ENCODE measurements at places on chromosomes 11 and 22. TPM values are rescaled to one million over a fixed set of nuclear protein-coding genes. Genes with fewer than 3 reads are reported as not detected.

DNA sequence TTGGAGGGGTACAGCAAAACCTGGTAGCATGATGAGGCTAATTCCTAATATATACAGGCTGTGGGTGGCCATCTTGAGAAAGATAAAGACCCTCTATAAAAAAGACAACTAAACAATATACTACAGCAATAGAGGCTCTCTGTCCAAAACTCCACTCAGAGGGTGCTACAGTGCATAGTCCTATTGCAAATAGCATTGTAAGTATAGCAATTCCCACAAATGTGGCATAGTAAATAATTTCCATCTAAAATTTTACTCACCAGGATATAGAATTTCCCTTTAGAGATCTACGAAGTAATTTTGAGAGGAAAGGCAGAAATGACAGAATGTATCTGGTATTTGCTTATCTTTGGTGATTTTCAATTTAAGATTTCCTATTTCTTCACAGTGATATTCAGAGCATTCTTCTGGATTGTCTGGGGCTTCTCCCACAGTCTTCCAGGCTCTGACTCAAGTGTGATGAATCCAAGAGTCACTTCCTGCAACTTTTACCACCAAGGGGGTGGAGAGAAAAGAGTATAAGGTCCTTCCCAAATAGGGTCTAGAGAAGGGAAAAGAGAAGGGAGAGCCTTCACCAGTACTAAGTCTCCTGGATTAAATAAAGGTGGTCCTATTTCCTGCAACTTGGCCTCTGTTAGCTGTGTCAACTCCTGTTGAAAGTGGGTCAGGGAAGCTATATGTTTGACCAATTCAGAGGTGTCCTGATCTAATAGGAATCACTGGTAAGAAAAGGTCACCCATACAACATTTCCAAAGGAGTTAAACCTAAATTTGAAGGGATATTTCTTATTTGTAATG lies 1054.7 kb upstream of the CNTN5 start:
- H3K4me3 ChIP-seq: no peak overlapping the region
- no peaks in the 10 kb centered on the region for H3K4me1 ChIP-seq
- H3K27me3 ChIP-seq: no peaks in the 10 kb centered on the region
- H3K27ac ChIP-seq: no peak overlapping the region
- H3K36me3 ChIP-seq: no peaks in the 10 kb centered on the region
- DNase-seq: no peak

- no peaks in the 10 kb centered on the region for H3K27me3 ChIP-seq
- H3K4me1 ChIP-seq: no peaks in the 10 kb centered on the region
- no peak for DNase-seq
- H3K36me3 ChIP-seq: no peaks in the 10 kb centered on the region
- no peak overlapping the region for H3K4me3 ChIP-seq
Observed at GRCh38 chr11:20530942-20531703, 68.3 kb upstream of the SLC6A5 start.

- no peak overlapping the region for H3K4me3 ChIP-seq
- no peaks in the 10 kb centered on the region for H3K27me3 ChIP-seq
- H3K27ac ChIP-seq: no peak overlapping the region
- H3K36me3 ChIP-seq: no peaks in the 10 kb centered on the region
Observed at GRCh38 chr11:112374486-112375140, 114.0 kb upstream of the PLET1 start.

The IGLL1 gene
- total RNA-seq: not detected

The OLFML1 gene
- 0.32 TPM for total RNA-seq

DNA sequence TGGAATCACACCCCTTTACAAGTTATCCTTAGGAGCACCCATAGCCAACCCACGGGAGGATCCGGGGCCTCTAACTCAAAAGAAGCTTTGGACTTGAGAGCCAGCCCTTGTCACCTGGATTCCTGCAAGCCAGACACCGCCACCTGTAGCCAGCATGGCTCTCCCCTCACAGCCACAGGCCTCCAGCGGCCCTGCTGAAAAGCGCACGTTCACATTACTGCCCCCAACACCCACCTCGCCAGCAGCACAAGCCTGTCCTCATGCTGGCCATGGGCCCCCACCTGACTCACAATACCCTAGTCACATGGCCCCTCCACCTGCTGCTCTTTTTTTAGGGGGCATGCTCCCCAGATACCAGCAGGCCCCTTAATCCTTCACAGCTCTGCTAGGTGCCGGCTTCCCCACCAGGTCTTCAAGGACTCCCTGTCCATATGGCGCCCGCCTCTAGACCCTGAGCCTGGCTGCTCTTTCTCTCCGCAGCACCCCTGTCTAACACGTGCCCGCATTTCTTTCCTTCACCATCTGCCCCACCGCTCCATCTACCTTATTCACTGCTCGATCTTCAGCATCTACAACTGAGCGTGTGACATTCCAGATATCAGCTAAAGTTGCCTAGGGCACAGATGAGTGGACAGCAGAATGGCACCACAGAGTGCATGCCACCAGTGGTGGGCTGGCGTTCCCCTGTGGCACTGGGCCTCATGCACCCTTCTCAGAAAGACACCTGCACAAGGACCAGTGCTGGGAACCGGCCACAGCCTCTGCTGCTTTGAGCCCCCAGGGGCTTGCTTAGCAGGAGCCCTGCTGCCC lies 6.6 kb downstream of the CARS1 start:
- peaks cover 3% of the 10 kb centered on the region for H3K36me3 ChIP-seq
- peak; percentile 51 for DNase-seq
- H3K27me3 ChIP-seq: no peaks in the 10 kb centered on the region
- H3K4me3 ChIP-seq: no peak overlapping the region

DNA sequence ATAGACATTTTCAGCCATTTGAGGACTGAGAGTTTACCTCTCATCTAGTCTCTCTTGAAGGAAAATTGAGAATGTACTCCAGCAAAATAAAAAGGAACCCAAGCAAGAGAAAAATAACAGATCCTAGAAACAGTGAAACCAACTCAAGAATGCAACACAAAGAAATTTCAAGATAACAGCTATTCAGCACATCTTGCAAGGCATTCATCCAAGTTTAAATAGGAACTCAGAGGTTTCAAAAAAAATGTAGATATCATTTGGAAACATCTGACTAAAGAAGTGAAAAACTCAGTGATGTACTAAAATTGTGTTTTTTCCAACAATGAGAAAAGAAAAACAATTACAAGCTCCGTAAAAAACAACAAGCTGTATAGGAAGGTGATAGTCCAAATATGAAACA lies 76.4 kb downstream of the TMEM135 start:
- no peak overlapping the region for H3K27ac ChIP-seq
- no peak for DNase-seq
- no peaks in the 10 kb centered on the region for H3K27me3 ChIP-seq

DNA sequence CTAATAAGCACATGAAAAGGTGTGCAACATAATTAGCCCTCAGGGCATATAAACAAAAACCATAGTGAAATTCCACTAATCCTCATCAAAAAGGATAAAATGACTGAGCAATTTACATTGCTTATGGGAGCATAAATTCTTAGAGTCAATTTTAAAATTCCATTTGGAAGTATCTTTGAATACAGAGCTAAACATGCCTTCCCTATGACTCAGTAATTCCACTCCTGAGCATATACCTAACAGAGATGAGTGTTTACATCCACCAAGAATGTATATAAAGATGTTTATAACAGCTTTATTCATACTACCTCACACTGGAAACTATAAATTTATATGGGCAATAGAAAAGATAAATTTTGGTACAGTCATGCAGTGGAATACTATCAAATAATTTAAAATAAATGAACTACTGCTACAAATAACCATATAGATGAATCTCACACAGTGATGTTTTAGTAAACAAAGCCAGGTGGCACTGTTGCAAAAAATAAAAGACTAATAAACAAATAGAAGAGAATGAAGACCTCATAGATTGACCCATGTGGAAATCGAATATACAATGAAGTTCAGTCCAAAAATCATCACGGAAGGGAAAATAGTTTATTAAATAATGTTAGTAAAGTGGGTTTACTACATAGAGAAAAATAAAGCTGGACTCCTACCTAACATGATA lies 8.2 kb upstream of the OR2D2 start:
- H3K27ac ChIP-seq: no peak overlapping the region
- no peak for DNase-seq
- H3K4me3 ChIP-seq: no peak overlapping the region
- no peaks in the 10 kb centered on the region for H3K4me1 ChIP-seq

- H3K36me3 ChIP-seq: no peaks in the 10 kb centered on the region
- no peaks in the 10 kb centered on the region for H3K4me1 ChIP-seq
- DNase-seq: no peak
- H3K4me3 ChIP-seq: no peak overlapping the region
- no peaks in the 10 kb centered on the region for H3K27me3 ChIP-seq
- H3K27ac ChIP-seq: no peak overlapping the region
Observed at GRCh38 chr11:111598559-111598958, 3.7 kb upstream of the SIK2 start.

DNA sequence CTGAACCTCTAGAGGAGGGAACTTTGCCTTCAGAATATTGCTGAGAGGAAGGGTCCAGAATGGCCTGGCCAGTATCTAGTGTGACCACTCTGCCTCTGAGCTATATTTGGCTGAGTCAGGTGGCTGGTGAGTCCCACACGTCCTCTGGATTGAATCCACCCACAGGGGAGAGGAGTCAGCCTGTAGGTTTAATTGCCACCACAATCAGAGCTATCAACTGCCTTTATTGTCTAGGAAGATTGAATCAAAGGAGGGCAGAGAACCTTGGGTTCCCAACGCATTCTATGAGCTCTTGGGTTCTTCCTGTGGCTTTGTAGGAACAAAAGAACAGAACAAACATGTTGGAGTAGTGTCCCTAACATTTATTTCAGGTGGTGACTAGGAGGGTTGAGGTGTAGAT lies 67.7 kb downstream of the ST3GAL4 start:
- H3K36me3 ChIP-seq: no peaks in the 10 kb centered on the region
- no peaks in the 10 kb centered on the region for H3K27me3 ChIP-seq
- H3K27ac ChIP-seq: no peak overlapping the region
- no peak for DNase-seq
- H3K4me1 ChIP-seq: no peaks in the 10 kb centered on the region

- no peak overlapping the region for H3K4me3 ChIP-seq
- no peaks in the 10 kb centered on the region for H3K36me3 ChIP-seq
- H3K27me3 ChIP-seq: no peaks in the 10 kb centered on the region
- H3K27ac ChIP-seq: no peak overlapping the region
Observed at GRCh38 chr22:40960145-40960544, 9.0 kb downstream of the RBX1 start.

The TSSK2 gene
- not detected for total RNA-seq

Measured in pancreas (tissue), 10 donors.